ENCODE measurements at places on chromosomes 16 and 17. TPM values are rescaled to one million over a fixed set of nuclear protein-coding genes. Genes with fewer than 3 reads are reported as not detected.

CANT1 gene
- 36.8 TPM for total RNA-seq

SCGB1C2 gene
- total RNA-seq: not detected

VTN gene
- total RNA-seq: not detected

ACE gene
- 5.8 TPM for total RNA-seq

CACNG5 gene
- not detected for total RNA-seq
